ENCODE measurements at places on chromosomes 1 and 21. TPM values are rescaled to one million over a fixed set of nuclear protein-coding genes. Genes with fewer than 3 reads are reported as not detected.

- DNase-seq: no peak
Observed at GRCh38 chr1:239879321-239880170, 212.1 kb upstream of the FMN2 start.

- DNase-seq: no peak
Observed at GRCh38 chr21:36643374-36644250, 55.3 kb upstream of the SIM2 start.

GRCh38 chr1:204461331-204462228 lies 33.0 kb downstream of the PIK3C2B start:
- no peak for DNase-seq

- peak; percentile 25 for DNase-seq
Observed at GRCh38 chr1:234971586-234972297, 156.9 kb downstream of the TOMM20 start.

DNA sequence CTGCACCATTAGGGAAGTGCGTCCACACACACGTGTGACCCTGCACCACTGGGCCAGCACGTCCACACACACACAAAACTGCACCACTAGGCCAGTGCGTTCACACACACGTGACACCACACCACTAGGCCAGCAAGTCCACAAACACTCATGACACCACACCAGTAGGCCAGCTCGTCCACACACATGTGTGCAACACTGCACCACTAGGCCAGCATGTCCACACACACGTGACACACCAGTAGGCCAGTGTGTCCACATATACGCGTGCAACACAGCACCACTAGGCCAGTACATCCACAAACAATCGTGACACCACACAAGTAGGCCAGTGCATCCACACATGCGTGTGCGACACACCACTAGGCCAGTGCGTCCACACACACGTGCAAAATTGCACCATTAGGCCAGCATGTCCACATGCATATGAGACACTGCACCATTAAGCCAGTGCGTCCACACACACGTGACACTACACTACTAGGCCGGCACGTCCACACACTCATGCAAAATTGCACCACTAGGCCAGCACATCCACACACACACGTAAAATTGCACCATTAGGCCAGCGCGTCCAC lies 235.0 kb downstream of the SLC45A1 start:
- no peak for DNase-seq

GRCh38 chr1:200314085-200314750 lies 95.6 kb downstream of the ZNF281 start:
- DNase-seq: no peak

GRCh38 chr1:60994369-60994768 lies 88.0 kb upstream of the NFIA start:
- DNase-seq: no peak

- no peak for DNase-seq
Observed at GRCh38 chr1:72184099-72184701, 98.1 kb downstream of the NEGR1 start.

- peak; percentile 89 for DNase-seq
Observed at GRCh38 chr1:112390775-112391602, 5.0 kb upstream of the CTTNBP2NL start.

GRCh38 chr1:50704126-50704525 lies 255.9 kb downstream of the FAF1 start:
- DNase-seq: no peak

- DNase-seq: no peak
Observed at GRCh38 chr1:27566462-27567145, 37.3 kb downstream of the AHDC1 start.

DNA sequence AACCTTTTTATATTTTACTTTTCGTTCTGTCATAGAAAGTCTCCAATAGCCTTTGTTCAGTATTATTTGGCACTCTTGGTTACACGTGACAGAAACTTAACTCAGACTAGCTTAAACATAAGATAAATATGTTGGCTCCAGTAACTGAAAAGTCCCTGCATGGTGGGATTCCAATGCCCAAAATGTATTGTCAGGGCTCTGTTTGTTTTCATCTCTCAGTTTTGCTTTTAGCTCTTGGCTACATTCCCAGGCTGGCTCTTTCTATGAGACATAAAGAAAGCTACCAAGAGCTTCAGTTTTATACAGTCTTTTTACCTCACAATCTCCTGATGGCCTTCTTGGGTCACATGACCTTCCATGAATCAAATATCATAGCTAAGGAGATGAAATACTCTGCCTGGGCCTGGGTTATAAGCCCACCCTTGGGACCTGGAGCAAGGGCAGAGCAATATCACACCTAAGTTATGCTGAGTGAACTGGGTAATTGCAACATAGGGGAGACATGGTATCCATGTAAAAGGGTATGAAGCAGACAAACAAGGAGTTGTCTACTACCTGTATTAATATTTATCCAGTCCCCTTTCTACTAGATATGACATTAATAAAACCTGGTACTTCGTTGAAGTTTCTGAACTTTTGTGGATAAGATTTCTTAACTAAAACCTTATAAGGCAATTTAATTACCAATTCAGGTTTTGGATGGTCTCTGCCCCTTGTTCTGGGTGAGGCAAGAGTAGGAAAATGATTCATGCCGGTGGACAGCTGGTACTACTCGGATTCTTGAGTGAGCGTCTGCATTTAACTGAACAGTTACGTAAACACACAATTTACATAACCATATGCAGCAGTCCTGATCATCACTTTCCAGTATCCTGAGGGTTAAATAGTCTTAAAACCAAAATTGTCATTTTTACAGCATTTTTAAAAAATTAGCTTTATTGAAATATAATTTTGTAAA lies 442.3 kb downstream of the GPATCH2 start:
- DNase-seq: no peak

GRCh38 chr1:201774224-201774982 lies 54.6 kb upstream of the IPO9 start:
- DNase-seq: no peak

DNA sequence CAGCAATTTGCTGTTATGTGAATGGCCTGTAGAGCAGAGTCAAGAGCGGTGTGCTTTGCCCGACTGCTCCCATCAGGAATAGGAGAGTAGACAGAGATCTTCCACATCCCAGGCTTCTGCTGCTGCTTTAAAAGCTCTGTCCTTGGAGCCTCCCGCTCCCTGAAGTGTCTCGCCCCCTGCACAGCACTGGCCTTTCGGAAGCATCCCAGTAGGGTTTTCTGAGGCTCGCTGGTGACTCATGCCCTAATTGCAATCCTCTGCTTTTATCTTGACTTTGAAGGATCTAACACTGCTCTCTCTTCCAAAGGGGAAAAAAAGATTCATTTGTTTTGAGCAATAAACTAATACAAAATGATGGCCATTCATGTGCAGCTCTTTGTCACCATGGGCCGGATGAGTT lies 13.3 kb upstream of the CD101 start:
- no peak for DNase-seq

DNA sequence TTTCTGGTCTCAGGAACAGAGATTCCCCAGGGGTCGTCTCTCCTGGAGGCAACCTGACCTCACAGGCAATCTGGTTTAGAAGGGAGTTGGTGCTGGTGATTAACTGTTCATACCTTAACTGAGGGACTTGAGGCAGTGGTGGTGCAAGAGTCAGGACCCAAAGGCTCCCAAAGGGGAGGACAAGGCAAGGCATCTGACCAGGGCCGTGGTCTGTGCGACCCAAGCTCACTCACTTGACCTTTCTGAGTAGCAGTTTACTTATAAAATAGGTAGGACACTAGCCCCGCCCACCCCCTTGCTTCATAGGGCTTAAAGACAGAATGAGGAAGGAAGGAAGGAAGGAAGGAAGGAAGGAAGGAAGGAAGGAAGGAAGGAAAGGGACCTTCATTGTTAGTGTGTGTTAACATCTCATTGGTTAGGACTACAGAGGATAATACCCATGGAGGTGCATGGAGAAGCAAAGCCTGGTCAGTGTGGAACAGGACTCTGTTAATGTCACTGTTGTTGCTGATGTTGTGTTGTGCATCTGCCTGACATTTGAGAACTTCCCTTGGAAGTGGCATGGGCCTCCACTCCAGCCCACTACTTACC lies 4.6 kb upstream of the KCNA2 start:
- DNase-seq: no peak

DNA sequence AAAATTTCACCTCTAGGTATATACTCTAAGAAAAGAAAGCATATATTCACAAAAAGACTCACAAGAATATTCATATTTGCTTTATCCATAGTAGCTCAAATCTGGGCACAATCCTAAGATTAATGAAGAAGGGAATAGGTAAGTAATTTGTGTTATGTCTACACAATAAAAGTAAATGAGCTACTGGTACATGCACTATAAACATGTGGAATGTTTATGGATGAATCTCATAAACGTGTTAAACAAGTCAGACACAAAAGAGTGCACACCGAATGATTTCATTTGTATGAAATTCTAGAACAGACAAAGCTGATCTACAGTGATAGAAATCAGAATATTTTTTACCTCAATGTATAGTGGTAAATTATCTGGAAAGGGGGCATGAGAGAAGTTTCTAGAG lies 115.3 kb upstream of the B3GALT2 start:
- no peak for DNase-seq

Gene HAO2
- total RNA-seq: not detected

Gene CFAP74
- total RNA-seq: not detected

Gene KRTAP7-1
- total RNA-seq: not detected

Gene MROH7
- 0.25 TPM for total RNA-seq

Gene DPT
- not detected for total RNA-seq

All from activated CD4-positive, alpha-beta T cell treated with anti-CD3 and anti-CD28 coated beads for 36 hours (primary cell).